OCI-LY7 (cell line): ENCODE measurements at places on chromosomes 7 and 10.

DNA sequence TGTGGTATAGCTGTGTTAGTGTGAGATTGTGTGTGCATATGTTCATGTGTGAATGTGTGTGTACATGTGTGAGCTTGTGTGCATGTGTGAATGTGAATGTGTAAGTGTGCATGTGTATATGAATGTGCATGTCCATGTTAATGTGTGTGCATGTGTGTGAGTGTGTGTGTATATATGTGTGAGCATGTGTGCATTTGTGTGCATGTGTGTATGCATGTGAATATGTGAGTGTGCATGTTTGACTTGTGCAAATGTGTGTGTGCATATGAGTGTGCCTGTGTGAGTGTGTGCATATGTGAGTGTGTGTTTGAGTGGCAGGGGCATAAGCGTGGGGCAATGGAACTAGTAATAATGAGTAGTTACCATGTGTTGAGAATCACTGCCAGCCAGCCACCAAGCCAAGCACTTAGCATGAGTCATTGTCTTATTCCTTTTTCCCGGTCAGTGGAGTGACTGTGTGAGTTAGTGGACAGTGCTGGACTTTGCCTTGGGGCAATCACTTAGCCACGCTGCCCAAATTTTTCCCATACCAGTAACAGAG, 46.3 kb upstream of the SHH start:
- no peak for DNase-seq

- no peak for DNase-seq
These were observed 454.5 kb upstream of the ZMIZ1 start for GRCh38 chr10:78614267-78614666.

- no peak for DNase-seq
These were observed 98.3 kb upstream of the AGK start for GRCh38 chr7:141452911-141453310.

DNA sequence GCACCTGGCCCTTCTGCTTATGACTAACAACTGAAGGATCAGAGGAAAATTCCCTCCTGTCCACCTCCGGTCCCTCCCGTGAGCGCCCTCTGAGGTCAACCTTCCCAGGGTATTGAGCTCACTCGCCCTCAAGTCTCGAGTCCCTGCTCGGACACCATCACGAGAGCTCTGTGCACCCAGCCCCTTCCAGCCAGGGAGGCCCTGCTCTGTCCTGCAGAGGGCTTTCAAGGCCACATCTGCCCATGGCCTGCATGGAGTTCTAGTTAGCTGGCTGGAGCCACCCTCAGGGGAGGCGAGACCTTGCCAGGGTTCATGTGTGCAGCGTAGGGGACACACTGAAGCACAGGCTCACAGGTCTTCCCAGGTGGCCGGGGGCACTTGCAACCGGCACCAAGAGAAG, 110.9 kb upstream of the MACROH2A2 start:
- no peak for DNase-seq

- DNase-seq = no peak
These were observed at the start of gene NRAP for GRCh38 chr10:113663908-113664307. Gene NRAP, minus strand, starts transcription at chr10:113664041. Its CDS starts 159 bp downstream, at chr10:113663882.

DNA sequence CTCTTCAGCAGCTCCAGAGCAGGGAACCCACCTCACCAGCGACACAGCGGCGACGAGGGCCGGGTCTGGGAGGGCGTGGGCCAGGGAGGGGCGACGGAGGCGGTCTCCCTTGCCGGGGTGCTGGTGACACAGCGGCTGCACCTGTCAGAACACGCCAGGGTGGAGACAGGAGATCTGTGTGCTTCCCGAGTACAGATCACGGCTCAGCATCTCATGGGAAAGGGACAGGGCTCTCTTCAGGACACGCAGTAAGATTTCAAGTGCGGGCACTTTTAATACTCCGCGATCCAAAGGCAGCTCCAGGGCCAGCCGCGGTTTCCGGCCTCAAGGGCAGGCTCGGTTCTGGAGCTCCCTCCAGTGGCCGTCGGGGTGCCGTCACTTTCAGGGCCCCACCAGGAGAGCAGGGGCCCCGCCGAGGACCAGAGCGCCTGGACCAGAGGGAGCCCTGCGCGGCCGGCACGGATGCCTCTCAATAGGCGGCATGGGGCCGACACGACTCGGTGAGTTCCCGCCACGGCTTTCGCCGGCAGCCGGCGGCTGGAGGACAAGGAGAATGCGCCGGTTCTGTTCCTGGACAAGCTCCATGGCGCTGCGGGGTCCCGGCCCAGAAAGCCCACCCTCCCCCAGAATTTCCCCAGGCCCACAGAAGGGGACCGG, 21.4 kb downstream of the GPR146 start:
- peak; percentile 80 for DNase-seq

DNA sequence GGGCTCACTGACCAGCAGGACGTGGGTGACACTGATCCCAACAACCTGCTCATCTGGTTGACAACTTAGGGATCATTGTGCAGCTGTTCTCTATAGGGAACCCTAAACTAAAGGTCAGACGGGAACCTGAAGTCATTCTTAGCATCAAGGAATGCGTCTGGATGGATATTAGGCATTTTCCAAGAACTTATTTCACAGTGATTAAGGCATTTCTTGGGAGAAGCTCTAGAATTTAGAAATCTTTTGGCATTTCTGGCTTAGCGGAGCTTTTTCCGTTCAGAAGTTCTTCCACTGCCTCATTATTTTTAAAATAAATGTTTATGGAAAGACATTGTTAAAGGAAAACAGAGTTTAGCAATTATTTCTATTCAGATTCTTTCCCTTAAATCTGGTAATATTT, 303.3 kb upstream of the IGFBP3 start:
- no peak for DNase-seq

GRCh38 chr10:102535481-102536147, 31.8 kb downstream of the SUFU start:
- no peak for DNase-seq
